ENCODE measurements at places on chromosomes 1 and 21.

DNA sequence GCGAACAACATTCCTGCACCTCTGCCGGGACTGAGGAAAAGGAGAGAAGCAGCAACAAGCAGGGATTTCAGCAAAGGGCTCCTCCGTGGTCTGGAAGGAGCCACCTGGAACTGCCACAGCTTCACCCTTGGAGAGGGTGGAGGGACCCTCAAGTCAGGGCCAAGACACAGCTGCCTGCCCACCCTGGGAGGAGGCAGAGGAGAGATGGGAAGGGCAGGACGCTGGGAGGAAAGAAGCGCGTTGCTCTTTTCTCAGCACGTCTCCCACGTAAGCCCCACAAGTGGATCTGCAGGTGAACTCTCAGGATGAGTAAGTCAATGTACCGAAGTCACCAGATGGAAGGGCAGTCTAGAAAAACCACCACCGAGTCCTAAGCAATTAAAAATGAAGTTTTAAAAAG is 39.6 kb downstream of the SLC19A1 start:
- H3K36me3 ChIP-seq = no peaks in the 10 kb centered on the region
- DNase-seq = no peak
- no peaks in the 10 kb centered on the region for H3K27me3 ChIP-seq

DNA sequence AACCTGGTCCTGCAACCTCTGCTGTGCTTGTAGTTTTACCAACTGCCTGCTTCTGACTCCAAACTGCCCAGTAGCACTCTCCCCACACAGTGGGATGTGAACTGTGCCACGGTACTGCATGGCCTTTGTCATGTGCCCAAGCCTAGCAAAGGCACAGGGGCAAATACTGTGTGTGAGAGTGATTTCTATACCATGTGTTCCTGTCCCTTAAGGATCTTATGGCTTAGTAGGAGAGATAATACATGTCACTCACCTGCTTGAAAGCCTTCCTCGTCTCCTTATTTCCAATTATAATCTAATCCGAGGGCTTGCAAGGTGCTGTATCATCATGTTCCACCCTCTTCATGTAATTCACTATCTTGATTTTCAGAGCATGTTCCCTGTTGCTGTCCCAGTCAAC is 51.3 kb downstream of the UBE4B start:
- peak overlapping the region; percentile 83 for H3K27ac ChIP-seq
- no peak overlapping the region for H3K4me3 ChIP-seq
- H3K27me3 ChIP-seq = no peaks in the 10 kb centered on the region
- no peak for DNase-seq

- peaks cover 20% of the 10 kb centered on the region for H3K27me3 ChIP-seq
- DNase-seq = peak; percentile 59
- peaks cover 4% of the 10 kb centered on the region for H3K36me3 ChIP-seq
These were observed 18.8 kb downstream of the KNCN start for GRCh38 chr1:46532498-46533178.

DNA sequence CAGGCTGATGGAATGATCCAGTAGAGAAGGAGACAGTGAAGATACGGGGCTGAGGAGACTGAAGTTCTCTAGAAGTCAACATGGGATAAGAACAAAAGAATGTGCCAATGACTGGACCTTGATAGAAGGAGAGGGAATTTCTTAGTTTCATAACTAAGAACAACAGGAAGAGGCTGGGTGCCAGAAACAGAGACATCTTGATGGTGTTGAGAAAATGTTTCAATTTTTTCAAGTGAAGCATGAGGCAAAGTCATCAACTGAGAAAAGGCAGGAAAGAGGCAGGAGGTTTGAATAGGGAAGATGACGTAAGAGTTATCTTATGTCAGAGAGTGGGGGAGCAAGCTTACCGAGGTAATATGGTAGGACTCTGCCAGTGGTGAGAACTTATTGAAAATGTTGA is 80.1 kb downstream of the SPAG17 start:
- H3K4me1 ChIP-seq = no peaks in the 10 kb centered on the region
- no peak overlapping the region for H3K27ac ChIP-seq
- H3K36me3 ChIP-seq = no peaks in the 10 kb centered on the region
- no peaks in the 10 kb centered on the region for H3K27me3 ChIP-seq

GRCh38 chr1:240811256-240811655 is 199.3 kb upstream of the GREM2 start:
- H3K36me3 ChIP-seq = no peaks in the 10 kb centered on the region
- no peaks in the 10 kb centered on the region for H3K27me3 ChIP-seq
- H3K4me3 ChIP-seq = no peak overlapping the region
- no peak overlapping the region for H3K27ac ChIP-seq
- DNase-seq = no peak
- H3K4me1 ChIP-seq = no peaks in the 10 kb centered on the region

DNA sequence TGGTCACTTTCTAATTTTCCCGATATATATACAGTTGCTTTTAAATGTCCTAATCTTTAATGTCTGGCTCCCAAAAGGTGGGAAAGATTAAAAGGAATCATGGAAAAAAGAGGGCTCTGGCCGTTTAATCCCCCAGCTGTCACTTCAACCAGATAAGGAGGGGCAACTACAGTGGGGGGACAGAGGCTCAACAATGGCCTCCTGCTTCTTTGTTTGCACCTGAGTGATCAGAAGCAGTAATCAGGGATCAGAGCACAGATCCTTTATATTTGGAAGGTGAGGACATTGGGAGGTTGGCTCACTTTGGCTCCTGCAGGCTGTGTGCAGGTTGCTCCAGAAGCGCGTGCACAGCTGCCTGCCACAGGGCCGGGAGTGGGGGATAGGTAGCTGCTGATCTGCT is 212.8 kb downstream of the FMN2 start:
- H3K4me1 ChIP-seq = no peaks in the 10 kb centered on the region
- no peak for DNase-seq
- H3K27ac ChIP-seq = no peak overlapping the region
- no peaks in the 10 kb centered on the region for H3K36me3 ChIP-seq
